ENCODE measurements at places on chromosomes 13 and 19. TPM values are rescaled to one million over a fixed set of nuclear protein-coding genes. Genes with fewer than 3 reads are reported as not detected.

- DNase-seq: no peak
Measured at GRCh38 chr13:54563286-54563685, 1534.7 kb downstream of the OLFM4 start.

DNA sequence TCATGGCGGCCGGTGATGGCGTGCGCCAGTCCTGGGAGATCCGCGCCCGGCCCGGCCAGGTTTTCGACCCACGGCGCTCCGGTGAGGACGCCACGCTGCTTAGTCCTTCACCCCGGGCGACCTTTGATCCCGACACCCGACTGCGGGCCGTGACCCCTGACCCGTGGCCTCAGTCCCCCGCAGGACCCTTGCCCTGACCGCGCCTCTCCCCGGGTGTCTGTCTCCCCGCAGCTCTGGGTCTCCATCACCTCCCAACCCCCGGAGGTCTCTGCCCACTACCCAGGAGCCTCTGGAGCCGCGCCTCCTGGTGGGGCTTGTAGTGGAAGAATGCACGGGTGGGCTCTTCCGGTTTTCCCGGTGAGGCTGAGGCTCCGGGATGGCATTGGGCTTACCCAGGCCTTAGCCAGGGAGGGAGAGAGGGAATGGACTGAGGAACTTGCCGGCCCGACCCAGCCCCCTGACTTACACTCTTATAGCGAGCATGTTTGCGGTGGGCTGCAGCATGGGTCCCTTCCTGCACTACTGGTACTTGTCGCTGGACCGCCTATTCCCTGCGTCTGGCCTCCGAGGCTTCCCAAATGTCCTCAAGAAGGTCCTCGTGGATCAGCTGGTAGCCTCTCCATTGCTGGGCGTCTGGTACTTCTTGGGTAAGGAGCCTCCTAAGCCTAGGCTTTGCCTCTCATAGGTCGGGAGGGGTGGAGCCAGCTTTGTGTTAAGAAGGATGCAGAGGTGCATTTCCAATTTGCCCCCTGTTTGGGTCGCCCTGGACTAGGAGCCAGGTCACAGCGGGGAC lies 566 bp downstream of the MPV17L2 start:
- peak; percentile 83 for DNase-seq

- no peak for DNase-seq
Measured at GRCh38 chr19:51755571-51755970, 3.9 kb upstream of the FPR1 start.

Gene FSD1
- polyA plus RNA-seq: 2.5 TPM

GRCh38 chr19:4181053-4181508 lies 1.3 kb downstream of the SIRT6 start:
- DNase-seq: no peak

Gene LIM2
- polyA plus RNA-seq: not detected

Gene TMEM145
- 0.43 TPM for polyA plus RNA-seq

GRCh38 chr13:28574617-28575142 lies 79.8 kb upstream of the FLT1 start:
- no peak for DNase-seq

Gene DNAAF3
- polyA plus RNA-seq: 0.28 TPM

Gene ANGPTL8
- not detected for polyA plus RNA-seq

Gene TLE6
- polyA plus RNA-seq: 1.9 TPM

- DNase-seq: no peak
Measured at GRCh38 chr19:16315825-16316505, 8.7 kb upstream of the KLF2 start.

DNA sequence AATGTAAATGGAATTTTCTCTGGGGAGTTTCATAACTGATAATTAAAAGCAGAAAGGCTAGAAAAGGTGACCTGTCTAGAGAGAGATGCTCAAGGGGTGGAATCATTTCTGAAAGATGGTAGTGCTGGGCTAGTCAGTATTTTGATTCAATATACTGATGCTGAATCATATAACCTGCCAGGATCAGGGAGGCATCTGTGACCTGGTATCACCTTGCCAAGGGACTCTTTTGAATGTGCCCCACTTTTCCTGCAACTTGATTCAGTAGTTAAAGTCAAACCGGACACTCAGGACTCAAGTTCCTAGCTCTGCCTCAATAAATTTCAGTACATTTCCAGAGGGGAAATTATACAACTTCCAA lies 15.8 kb downstream of the LCP1 start:
- no peak for DNase-seq

Gene PRR20A
- not detected for polyA plus RNA-seq

All from spleen (tissue), 13 donors.